Cardiac septum (tissue), 1 donor: ENCODE measurements at places on chromosomes 16 and 17. TPM values are rescaled to one million over a fixed set of nuclear protein-coding genes. Genes with fewer than 3 reads are reported as not detected.

DNA sequence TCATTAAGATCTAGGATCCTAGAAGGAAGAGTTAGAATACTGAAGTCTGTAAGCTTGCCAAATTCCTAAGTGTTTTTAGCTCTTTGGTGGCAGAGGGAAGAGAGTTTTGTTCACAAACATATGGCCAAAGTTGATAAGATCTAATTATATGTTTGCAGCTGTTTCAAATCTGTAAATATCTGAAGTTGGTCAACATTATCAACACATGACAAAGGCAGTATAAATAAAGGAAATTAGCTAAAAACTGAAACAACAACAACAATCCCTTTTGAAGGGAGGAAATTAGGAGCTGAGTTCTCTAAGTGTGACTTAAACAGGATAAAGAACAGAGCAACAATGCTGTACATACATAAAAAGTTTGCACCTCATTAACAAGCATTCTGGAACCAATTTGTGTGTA, 208.7 kb downstream of the KCNJ2 start:
- DNase-seq, result no peak

GRCh38 chr16:4700380-4700996, 7.1 kb downstream of the NUDT16L1 start:
- peak; percentile 17 for DNase-seq

- no peak for DNase-seq
Observed at GRCh38 chr17:76826330-76827068, 41.7 kb upstream of the MGAT5B start.

DNA sequence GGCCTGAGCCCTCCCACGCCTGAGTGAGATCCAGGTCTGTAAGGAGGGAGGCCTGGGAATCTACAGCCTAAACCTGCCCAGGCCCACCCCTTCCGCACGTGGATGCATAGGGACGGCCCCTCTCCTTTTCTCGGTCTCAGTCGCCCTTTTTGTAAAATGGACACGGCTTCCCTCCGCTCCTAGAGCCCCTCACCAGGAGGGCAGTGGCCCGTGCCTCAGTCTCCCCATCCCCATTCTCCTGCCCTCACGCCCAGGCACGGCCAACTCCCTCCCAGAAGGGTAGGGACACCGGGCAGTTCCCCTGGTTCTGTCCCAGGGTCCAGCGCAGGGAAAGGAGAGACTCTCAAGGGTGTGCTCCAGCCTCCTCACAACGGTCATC, 48.1 kb downstream of the WNT3 start:
- DNase-seq, result no peak

GRCh38 chr17:37827905-37828650, 83.2 kb upstream of the HNF1B start:
- no peak for DNase-seq

- DNase-seq, result no peak
Observed at GRCh38 chr16:76527244-76527643, 250.0 kb downstream of the CNTNAP4 start.

- no peak for DNase-seq
Observed at GRCh38 chr17:37742116-37742761, 2.6 kb downstream of the HNF1B start.

DNA sequence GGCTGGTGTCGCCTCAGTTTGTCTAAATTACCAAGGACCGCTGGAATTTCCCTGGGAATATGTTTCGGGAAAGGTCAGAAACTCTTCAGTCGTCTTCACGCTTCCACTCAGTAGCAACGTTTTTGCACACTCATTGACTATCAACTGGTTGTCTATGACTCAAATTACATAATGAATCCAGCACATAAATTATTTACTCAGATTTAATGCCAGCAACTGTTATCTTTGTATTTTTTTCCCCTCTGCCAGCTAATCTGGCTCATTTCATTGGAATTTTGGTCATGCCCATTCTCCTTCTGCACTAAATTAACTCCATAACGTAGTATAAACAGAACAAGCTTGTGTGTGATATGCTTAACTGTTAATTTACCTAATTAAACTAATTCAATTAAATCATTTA, 372.7 kb upstream of the ZFHX3 start:
- DNase-seq, result no peak

- no peak for DNase-seq
Observed at GRCh38 chr16:19691161-19691711, 26.8 kb downstream of the KNOP1 start.

GRCh38 chr17:21475571-21475970, 99.4 kb downstream of the KCNJ12 start:
- DNase-seq, result no peak

- DNase-seq, result no peak
Observed at GRCh38 chr16:51834133-51834532, 683.1 kb upstream of the SALL1 start.

DNA sequence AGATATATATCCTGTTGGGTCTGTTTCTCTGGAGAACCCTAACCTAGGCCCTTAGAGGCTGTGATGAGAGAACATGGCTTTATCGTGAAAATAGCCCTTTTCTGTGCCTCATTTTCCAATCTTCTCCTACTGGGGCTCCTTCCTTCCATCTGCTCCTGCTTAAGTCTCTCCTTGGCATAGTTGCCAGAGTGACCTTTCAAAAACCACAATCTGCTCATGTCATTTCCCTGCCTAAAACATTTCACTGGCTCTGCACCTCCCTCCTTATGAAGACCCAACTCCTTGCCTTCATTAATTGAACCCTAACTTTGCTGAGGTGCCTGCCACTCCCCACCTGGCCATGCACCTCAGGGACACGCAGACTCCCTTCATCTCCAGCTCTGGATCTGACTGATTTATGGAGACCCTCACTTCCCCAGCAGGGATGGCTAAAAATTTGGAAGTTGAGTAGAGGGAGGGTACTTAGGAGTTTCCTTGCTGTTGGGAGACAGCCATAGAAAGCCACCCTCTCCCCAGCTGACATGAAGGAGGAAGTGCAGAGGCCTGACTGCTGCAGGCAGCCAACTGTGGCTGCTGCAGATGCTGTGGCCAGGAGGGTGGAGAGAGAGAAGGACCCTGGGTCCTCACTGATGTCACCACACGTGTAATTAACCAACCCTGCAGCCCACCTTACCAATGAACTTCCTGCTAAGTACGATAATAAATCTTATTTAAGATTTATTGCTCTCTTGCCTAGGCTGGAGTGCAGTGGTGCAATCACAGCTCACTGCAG, 6.3 kb upstream of the GGA2 start:
- no peak for DNase-seq

DNA sequence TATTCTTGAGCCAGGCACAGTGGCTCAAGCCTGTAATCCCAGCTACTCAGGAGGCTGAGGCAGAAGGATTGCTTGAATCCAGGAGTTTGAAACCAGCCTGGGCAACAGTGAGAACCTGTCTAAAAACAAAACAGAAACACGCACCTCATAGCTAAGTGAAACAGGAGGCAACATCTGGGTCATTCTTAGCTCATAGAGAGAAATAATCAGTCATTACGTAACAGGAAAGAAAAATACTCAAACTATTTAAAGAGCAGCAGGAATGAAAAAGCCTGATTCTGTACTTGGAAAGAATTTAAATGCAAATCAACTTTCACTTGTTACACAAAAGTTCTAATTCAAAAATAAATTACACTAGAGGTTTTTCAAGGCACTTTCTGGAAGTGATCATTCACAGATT, 17.2 kb downstream of the CHCT1 start:
- no peak for DNase-seq

GRCh38 chr16:9176547-9177418, 85.3 kb downstream of the HAPSTR1 start:
- no peak for DNase-seq

DNA sequence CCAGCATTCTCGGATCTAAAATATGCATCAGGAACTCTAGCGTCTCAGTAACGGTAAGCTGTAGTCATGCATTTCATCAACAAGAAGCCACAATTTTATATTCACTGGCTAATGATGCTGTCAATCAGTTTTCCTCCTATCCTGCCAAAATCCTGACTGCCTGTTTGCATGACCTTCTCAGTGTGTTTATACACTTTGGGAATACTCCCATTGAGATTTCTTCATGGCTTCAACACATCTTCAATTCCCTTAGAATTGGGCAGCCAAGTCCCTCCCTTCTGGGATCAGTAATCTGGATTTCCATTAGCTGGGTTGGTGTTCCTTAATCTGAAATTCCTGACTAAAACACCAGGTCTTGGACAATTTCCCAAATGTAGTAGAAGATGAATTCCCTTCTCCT, 348.9 kb upstream of the DYNLRB2 start:
- DNase-seq, result no peak

DNA sequence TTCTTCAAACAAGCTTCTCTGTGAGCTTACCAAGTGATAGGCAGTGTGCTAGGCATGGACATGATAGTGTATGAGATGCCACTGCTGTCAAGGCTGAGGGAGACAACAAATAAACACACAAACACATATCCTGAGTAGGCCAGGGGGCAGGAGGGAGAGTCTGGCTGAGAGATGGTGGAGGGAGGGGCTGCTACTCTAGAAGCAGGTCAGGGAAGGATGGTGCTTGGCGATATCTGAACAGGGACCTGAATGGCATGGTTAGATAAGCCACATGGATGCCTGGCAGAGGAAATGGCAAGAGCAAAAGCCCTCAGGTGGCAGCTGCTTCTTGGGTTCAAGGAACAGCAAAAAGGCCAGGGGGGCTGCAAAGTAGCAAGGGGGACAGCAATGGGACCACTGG, 8.6 kb upstream of the CHST6 start:
- no peak for DNase-seq

ZFP1 gene
- 10.5 TPM for total RNA-seq

SCIMP gene
- total RNA-seq, result 0.62 TPM

AXIN2 gene
- total RNA-seq, result 12.4 TPM

CPHXL2 gene
- not detected for total RNA-seq

SLC5A11 gene
- total RNA-seq, result not detected

TRIM47 gene
- 39.5 TPM for total RNA-seq

C16orf96 gene
- total RNA-seq, result 0.11 TPM

COPZ2 gene
- total RNA-seq, result 78.6 TPM

COPRS gene
- total RNA-seq, result 51.9 TPM

FSCN2 gene
- 1.1 TPM for total RNA-seq

CDRT15 gene
- not detected for total RNA-seq
